ENCODE measurements at places on chromosomes 7 and 10.

GRCh38 chr10:102781090-102781920 is 37.6 kb downstream of the WBP1L start:
- DNase-seq, result no peak

DNA sequence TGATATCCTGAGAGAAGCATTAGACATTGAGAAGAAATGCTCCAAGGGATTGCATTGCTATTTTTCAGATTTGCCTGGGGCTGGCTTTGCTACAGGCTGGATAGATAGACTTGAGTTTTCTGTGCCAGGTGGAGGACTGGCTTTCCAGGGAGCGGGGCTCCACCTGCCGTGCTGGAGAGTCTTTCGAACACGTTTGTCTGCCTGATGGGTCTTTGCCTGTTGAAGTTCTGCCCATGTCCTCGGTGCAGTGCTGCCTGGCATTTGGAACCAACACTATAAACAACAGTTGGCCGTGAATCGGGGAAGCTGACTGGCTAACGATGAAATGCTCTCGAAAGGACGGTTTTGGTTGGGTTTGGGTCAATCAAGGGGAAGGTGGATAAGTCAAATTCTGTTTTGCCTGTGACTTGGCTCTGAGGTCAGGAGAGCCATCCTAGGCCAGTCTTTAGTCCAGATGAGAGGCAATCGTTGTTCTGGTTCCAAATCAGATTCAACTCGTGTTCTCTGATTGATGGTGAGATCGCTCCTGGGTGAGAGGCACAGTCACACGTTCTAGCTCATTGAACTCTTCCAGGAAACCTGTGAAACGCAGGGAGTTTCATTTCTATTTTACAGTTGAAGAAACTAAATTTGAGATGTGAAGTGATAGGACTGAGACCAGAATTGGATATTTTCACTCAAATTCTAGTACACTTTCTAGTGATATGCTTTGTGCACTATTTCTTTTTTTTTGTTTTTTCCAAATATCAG is 599.0 kb downstream of the TYW1 start:
- no peak for DNase-seq

DNA sequence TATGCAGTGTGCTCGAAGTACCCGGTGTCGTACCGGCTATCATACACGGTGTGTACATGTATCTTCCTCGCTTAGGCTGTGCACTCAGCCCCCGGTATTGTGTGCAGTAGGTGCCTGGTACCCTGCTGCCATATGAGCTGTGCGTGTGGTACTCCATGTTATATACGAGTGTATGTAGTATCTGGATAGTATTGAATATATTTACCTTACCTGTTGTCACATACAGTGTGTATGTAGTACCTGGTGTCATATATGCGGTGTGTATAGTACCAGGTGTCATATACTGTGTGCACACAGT is 1.2 kb downstream of the ZMYND11 start:
- DNase-seq, result no peak

- no peak for DNase-seq
Measured at GRCh38 chr7:30928254-30928872, 16.7 kb downstream of the AQP1 start.

DNA sequence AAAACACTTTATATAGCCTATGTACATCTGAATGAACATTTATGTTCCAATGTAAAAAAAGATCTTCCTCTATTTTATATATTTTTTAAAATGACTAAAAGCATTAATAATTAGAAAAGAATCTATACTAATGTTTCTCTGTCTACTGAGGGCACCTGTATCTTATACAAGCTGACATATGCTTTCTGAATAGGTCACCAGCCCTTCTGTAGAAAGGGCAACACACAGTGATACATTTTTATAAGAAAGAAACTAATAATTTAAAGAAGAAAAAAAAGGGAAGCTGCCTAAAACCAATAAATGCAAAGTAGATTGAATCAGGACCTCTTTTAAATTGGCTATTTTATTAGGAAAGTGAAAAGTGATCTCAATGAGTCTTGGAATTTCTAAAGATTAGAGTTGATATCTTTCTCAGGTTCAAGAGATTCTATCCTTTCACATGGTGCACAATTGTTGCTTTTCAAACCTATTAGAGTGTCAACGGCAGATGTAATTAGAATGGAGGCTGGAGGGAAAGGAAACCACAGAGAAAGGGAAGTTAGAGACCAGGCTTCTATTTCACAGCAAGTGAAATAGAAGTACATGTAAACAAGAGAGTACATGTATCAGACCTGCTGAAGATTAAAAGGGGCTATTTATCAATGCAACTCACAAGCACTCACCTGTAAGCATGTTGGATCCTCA is 6.3 kb downstream of the MTPN start:
- no peak for DNase-seq

- peak; percentile 64 for DNase-seq
Measured at GRCh38 chr7:2754086-2754485, 66.1 kb downstream of the AMZ1 start.

- DNase-seq, result peak; percentile 70
Measured at GRCh38 chr10:129531195-129531968, 64.3 kb downstream of the MGMT start.

DNA sequence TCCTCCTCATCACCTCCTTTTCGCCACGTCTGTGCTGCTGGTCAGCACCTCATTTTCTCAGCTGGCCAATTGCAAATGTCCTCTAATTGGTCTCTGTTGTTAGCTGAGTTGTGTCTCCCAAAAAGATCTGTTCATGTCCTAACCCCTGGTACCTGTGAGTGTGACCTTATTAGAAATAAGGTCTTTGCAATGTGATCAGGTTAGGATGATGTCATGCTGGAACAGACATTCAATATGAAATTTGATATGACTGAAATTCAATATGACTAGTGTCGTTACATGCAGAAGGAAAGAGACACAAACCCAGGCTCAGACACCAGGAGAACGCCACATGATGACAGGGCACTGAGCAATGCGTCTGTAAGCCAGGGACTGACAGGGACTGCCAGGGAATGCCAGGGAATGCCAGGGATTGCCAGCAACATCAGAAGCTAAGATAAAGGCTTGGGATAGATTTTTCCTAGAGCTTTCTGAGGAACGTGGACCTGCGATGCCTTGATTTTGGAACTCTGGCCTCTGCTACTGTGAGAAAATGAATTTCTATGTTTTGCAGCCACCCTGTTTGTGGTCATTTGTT is 77.5 kb upstream of the CXCL12 start:
- peak; percentile 66 for DNase-seq

DNA sequence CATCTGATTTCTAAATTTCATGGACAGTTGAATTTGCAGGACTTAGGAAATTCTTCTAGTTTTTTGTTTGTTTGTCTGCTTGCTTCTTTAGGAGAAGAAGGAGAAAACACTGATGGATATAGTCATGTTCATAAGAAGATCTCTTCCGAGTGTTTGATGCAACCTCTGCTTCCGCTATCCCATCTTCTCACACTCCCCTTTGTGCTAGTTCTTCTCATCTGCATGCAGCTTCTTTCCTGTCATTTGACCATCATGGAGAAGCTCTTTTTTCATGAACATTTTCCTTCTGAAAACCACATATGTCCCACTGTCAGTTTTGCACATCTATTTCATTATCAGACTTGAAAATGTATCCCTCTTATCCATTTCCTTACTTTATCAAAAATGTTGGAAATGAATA is 346.9 kb upstream of the PRKCQ start:
- no peak for DNase-seq

DNA sequence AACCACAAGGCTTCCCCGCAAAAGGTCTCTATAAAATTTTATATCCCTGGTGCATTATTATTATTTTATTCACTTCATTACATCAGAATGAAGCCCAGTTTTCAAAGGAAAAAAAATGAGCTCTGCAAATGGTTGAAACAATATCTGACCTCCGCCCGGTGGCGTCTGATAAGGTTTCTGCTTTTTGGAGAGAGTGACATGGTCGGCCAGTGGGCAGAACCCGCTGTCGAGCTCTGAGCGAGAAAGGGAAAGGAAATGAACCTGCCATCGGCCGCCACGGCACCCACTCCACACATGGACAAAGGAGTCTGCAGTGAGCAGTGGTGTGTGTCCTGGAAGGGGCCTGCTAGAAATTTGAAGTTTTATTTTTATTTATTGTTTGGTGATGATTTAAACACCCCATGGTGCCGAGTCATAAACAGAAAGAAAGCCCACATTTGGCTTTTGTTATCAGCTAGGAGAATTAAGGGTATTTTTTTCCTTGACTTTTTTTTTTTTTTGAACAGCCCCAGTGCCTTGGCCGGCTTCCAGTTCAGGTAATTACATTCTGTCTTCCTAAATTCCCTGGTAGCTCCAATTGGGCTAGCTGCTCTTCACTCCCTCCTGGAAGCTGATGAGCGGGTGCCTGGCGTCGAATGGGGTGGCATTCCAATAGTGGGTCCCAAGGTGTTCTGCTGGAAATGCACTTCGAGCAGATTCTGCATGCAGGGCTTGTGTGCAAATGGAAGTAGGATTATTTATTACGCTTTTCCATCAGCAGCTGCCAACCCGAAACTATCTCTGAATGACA is 149.4 kb upstream of the MKI67 start:
- DNase-seq, result no peak

- peak; percentile 87 for DNase-seq
Measured at GRCh38 chr10:102643336-102644065, 778 bp upstream of the TRIM8 start.

DNA sequence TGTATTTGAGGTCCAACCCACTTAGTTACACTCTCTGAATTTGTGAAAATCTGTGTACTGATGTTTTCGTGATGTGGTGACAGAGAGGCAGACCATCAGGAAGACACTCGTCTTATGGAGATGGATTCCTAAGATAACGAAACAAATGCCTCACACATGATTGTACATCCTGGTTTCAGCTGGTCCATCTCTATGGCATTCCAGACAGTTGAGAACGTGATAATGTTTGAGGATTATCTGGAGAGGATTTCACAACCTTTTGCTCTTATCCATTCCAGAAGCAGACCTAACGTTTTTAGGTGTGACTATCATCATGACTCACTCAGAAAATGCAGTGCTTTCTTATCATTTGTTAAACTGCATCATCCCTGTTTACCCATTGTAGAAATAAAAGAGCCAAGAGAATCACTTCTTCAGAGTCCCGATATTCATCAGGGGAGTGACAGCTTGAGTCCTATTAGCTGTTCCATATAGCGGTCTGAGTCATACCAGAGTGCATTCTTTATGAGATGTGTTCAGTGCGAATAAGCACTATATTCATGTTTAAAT is 74.5 kb downstream of the BMPER start:
- DNase-seq, result peak; percentile 99

- peak; percentile 92 for DNase-seq
Measured at GRCh38 chr10:80498833-80499741, 38.6 kb upstream of the SH2D4B start.

- DNase-seq, result no peak
Measured at GRCh38 chr10:43921881-43922280, 273.2 kb upstream of the ZNF32 start.

DNA sequence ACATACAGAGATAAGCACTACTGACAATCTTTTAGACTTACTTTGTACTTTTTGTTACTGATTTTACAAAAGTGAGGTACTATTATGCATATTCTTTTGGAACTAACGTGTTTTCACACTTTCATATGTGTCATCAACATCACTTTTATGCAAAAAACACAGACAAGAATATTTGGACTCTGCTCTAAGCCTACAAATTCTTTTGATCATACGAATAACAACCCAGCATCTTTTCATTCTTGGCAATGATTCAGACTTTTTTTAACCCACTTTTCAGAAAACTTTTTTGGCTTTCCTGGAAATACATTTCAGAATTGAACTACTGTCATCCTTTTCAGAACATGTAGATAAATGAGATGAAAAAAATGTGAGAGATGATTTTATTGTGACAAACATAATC is 30.2 kb downstream of the USP6NL start:
- DNase-seq, result peak; percentile 21

GRCh38 chr7:151099486-151100211 is 13.4 kb downstream of the AGAP3 start:
- DNase-seq, result no peak

DNA sequence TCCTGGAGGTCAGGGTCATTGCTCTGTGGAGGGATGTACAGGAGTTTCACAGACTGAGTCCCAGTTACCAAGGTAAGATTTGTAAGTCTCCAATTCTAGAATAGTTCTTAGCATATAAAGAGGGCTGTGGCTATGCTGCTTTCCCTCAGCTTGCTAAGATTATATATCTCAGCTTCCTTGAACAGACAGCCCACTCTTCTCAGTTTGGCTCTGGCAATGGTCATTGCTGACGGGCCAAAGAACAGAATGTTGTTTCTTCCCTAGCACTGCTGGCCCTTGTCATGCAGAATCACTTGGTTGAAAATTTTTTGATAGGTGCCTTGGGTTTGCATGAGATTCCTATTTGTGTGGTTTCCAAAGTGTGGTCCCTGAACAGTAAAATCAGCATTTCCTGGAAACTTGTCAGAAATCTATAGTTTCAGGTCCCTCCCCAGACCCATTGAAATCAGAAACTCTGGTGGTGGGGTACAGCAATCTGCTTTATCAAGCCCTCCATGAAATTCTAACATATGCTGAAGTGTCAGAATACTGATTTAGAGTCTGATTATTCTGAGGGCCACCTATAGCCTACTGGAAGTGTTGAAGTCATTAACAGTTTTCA is 38.2 kb downstream of the NRBF2 start:
- no peak for DNase-seq

DNA sequence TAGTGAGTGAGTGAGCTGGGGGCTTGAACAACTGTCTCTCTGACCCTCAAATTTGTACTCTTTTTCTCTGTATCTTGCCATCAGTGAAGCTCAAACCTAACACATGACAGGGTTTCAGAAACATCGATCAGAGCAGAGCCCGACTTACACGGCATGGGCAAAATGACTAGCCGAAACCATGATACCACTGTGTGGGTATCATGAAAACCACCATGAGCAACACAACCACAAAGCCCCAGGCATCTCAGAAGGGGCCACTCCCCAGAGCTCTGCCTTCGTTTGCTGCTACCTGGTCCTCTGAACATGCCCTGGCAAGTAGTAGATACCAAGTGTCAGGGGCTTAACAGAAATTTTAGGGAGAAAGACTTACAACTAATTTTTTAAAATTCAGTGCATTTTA is 308.5 kb downstream of the WDR11 start:
- DNase-seq, result no peak

GRCh38 chr7:18828260-18828993 is 289.0 kb downstream of the TWIST1 start:
- DNase-seq, result peak; percentile 18

- no peak for DNase-seq
Measured at GRCh38 chr7:50921114-50921813, 138.6 kb upstream of the GRB10 start.

GRCh38 chr7:94941844-94942632 is 34.6 kb downstream of the PPP1R9A start:
- no peak for DNase-seq

GRCh38 chr10:96746503-96746902 is 26.2 kb upstream of the PIK3AP1 start:
- no peak for DNase-seq

GRCh38 chr10:128274938-128275337 is 148.7 kb upstream of the MKI67 start:
- peak; percentile 1 for DNase-seq
